ENCODE measurements at places on chromosomes 16 and 17. TPM values are rescaled to one million over a fixed set of nuclear protein-coding genes. Genes with fewer than 3 reads are reported as not detected.

The GPR139 gene
- not detected for total RNA-seq

The MYH13 gene
- total RNA-seq = not detected

The ACBD4 gene
- total RNA-seq = 6.5 TPM

The ICAM2 gene
- total RNA-seq = not detected

The CTF1 gene
- total RNA-seq = 0.21 TPM

The MYH8 gene
- total RNA-seq = not detected

The GP1BA gene
- total RNA-seq = not detected

The KRTAP17-1 gene
- total RNA-seq = not detected

The SEC14L1 gene
- total RNA-seq = 74.6 TPM

The UTS2R gene
- 0.06 TPM for total RNA-seq

The TNFRSF13B gene
- not detected for total RNA-seq

The CMTM2 gene
- not detected for total RNA-seq

The IL32 gene
- 31.3 TPM for total RNA-seq

The CCL17 gene
- not detected for total RNA-seq
